Suppressor macrophage (primary cell): ENCODE measurements at places on chromosomes 4 and X.

DNA sequence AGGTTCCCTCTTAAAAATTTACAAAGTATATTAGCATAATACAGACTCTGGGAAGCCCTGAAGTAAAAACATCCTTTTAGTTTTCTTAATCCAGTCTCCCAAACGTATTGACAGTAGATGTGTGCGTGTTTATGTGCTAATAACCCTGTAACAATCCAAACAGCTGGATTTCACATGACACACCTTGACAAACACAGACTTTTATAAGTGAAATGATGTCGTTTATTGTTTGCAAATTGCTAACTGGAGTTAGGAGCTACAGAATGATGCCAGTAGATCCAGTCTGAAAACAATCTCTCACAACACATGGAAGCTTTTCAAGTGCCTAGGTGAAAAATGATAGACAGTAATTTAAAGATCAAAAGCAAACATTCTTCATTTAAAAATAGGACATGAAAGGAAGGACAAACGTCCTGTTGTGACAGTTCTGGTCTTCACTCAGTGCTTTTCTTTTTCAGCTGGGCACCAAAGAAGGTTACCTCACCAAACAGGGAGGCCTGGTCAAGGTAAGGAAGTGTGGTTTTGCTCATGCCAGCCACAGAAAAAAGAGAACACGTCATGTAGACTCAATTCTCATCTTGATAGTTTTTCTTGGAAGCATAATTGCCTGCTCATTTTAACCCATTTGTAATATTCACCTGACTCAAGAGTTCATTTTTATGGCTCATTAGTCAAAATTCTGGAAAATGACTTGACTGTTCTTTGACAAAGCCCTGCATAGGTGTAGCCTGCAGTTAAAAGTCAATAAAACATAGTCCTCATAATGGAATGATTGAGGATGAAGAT is 32.9 kb downstream of the LAMTOR3 start:
- no peak for DNase-seq

DNA sequence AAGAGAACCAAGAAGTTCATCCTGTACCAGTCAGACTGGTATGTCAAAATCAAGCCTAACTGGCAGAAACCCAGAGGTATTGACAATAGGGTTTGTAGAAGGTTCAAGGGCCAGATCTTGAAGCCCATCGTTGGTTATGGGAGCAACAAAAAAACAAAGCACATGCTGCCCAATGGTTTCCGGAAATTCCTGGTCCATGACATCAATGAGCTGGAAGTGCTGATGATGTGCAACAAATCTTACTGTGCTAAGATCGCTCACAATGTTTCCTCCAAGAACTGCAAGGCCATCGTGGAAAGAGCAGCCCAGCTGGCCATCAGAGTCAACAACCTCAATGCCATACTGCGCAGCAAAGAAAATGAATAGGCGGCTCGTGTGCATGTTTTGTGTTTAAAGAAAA is 172.7 kb upstream of the MED14 start:
- DNase-seq = no peak

DNA sequence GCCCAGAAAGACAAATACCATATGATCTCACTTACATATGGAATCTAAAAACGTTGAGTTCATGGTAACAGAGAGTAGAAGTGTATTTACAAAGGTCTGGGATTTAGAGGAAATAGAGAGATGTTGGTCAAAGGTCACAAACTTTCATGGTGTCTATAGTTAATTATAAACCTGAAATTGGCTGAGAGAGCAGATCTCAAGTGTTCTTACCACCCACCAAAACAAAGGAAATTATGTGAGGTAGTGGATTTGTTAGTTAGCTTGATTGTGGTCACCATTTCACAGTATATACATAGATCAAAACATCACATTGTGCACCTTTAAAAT is 186.8 kb downstream of the NWD2 start:
- DNase-seq = no peak

DNA sequence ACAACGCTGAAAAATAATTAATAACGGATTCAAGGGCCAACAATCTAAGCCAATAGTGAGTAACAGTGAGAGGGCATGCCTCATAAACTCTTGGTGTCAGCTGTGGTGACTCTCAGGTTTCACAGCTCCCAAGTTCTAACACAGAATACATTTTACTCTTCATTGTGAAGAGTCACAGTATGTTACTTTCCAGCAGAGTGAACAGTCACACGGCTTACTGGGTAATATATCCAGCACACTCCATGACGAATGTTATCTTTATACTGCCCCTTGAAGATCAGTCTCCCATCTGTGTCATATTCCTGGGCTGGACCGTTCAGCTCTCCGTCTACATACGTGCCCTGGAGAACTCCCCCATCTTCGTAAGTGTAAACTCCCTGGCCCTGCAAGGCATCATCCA is 23.1 kb downstream of the SETD7 start:
- DNase-seq = no peak

- DNase-seq = peak; percentile 28
Observed at GRCh38 chrX:136879001-136879687, 1.4 kb downstream of the RBMX start.

DNA sequence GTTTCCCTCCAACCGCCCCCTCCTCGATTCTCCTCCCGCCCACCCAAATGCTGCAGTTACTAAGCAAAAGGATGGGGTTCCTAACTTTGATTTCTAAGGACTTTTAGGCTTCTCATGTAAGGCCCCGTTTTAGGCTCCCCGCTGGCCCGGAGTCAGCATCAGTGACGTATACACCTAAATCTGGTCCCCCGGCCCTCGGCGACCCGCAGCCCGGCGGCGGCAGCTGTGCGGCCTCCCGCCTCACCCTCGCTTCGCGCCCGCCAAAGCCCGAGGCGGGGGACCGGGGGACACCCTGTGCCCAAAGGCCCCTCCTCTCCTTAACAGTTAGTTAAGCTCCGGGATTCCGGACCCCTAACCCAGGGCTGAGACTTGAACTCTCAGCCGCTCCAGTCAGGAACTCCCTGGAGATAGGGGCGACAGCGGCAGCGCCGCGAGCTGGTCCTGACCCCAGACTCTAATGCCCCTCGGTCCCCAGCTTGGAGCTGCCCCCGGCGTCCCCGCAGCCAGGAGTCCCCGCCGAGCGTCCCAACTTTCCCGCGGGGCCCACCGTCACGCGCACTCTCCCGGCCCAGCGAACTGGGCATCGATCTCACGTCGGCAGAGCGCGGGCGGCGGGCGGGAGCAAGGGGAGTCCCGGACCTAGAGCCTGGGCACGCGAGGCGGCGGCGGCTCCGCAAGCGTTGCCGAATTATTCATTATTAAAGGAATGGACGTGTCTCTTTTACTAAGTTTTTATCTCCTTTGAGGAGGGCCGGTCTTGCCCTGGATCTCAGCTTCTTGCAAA is 1.5 kb upstream of the NR3C2 start:
- DNase-seq = peak; percentile 2

DNA sequence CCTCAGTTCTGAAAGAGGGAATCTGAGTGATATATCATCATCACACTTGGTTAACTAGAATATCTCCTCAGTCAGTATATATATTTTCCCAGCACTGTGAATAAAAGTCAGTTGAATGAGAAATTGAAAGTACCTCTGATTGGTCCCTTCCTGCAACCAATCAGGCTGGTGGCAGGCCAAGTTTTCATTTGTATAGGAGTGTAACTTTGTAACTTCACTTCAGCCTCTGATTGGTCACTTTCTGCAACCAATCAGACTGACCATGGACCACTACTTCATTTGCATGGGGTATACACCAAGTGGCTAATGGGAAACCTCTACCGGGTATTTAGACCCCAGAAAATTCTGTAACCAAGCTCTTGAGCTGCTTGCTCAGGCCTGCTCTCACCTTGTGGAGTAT is 2.0 kb upstream of the PGK1 start:
- no peak for DNase-seq

GRCh38 chr4:4591071-4591470 is 49.2 kb upstream of the STX18 start:
- no peak for DNase-seq

- DNase-seq = no peak
Observed at GRCh38 chr4:10084651-10085358, 31.8 kb downstream of the WDR1 start.

- no peak for DNase-seq
Observed at GRCh38 chrX:39167791-39168190, 366.5 kb downstream of the MID1IP1 start.

GRCh38 chr4:68344049-68344448 is 5.8 kb downstream of the YTHDC1 start:
- DNase-seq = no peak

DNA sequence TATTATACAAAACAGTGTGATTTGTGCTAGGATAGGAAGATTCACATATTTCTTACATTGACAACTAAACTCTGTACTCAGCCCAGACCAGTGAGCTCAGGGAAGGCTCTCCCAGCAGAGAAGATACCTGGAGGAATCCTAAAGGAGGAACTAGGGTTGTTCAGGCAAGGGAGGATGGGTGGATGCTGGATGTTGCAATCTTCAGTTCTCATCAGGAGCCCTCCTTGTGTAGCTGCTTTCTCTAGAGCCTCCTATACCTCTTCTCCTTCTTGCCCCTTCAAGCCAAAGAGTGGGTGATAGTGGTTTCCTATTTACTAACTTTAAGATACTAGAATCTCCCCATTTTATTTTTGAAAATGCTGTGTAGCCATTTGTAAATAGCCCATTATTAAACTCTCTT is 117.3 kb downstream of the NKX6-1 start:
- no peak for DNase-seq

DNA sequence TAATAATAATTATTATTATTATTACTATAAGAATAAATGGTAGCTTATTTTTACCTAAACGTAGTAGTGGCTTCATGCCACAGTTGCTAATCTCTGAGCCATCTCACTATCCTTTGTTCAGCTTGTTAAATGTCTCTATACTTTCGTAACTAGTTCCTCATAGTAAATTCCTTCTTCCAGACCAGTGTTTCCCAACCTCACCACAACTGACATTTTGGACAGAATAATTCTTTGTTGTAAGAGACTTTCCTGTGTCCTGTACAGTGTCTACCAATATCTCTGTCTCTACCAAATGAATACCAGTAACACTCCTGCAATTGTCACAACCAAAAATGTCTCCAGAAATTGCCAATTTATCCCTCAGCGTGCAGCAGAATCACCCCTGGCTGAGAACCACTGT is 1040.9 kb downstream of the DMD start:
- DNase-seq = no peak

DNA sequence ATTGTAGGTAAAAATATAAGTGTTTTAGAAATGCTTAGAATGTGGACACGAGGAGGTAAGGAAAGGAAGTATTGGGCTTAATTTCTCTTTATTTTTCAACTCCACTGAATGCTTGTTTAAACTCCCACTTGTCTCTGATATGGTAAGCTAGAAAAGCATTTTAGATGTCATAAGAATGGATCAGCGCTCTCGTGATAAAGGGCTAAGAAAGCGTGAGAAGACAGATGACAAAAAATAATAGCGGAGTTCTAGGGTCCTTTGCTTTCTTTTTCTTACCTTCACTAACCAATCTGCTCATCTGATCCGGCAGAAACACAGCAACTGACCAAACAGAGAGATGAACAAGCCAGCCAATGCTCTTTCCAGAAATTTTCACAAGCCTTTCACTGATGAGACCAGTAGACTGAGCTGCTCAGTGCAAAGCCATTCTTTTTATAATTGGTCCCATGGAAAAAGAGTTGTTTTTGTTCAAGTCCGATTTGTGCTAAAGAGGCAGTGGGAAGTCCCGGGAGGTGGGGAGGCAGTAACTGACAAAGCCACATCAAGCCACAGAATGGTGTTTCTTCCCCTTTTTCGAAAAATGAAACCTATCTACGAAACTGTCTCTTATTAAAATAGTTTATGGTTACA is at the start of gene TASL:
TSS of gene TASL (minus strand) at position 405 of the 630 bp plus-strand sequence. CDS start 17,411 bp downstream, outside the sequence.
- peak; percentile 82 for DNase-seq
